NCI-H2081 (cell line): ENCODE measurements at places on chromosomes 16 and 17.

DNA sequence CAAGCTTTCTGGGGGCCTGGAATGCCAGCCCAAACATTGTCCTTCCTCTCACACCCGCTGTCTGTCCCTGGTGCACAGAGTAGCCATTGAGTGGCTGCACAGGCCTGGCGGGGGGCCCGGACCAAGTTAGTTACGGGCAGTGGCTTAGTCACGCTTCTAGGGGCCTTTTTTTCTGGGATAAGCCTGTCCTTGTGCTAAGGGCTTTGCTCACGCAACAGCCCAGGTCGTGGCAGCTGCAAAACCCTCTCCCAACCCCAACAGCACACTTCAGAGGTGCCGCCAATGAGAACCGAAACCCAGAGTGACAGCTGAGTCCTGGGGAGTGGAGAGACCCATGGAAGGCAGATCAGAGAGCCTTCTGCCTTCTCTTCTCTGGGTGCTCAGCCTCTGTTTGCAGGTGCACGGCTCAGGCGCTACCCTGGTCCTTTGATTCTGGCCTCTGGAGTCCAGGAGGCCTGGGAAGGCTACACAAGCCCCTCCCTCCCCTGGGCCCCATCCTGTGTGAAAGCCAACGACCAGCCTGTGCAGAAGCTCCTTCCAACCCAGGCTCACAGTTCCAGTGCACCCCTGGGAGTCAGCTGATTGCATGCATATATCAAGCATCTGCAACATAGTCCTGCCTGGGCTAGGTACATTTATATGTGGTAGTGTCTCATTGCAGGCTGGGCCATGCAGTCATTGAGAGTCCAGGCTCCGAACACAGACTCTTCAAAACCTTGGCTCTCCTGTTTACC, 9.1 kb downstream of the WSCD1 start:
- no peak for DNase-seq

DNA sequence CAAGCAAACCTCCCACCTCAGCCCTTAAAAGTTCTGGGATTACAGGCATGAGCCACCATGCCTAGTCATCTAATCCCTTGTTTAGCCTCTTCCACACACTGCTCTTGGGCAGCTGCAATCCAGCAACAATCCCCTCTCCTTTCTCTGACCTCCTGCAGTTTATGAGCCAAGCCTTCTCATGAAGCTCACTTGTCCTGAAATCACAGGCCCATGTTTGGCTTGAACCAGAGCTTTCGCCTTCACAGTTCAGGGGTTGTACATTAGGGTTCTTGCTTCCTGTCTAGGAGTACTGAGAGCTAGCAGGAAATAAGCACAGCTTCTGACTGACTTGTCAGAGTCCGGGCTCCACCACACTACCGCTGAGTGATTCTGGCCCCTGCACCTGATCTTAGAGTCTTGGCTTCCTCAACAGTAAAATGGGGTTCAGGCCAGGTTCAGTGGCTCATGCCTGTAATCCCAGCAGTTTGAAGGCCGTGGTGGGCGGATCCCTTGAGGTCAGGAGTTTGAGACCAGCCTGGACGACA, 16.3 kb downstream of the ERAL1 start:
- DNase-seq = no peak

DNA sequence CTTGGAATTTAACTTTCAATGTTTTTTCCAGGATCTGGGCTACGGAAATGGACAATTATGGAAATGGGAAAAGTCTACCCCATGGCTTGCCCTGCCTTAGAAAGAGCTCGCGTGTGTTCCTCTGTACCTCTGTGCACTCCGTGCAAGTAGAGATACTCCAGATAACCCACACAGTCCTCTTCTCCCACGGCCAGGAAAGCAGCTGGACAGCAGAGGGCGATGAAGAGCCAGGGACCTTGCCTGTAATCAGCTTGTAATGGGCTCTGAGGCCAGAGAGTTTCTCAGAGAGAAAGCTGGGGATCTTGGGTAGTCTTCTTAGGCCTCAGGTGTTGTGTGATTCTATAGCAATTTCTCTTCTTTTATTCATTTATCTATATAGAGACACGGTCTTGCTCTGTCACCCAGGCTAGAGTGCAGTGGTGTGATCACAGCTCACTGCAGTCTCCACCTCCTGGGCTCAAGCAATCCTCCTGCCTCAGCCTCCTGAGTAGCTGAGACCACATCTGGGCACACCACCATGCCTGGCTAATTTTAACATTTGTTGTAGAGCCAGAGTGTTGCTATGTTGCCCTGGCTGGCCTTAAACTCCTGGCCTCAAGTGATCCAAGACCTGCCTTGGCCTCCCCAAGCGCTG, 2.4 kb upstream of the SOCS7 start:
- peak; percentile 86 for DNase-seq

- DNase-seq = no peak
Measured at GRCh38 chr16:86048882-86049585, 150.1 kb downstream of the IRF8 start.

GRCh38 chr16:88464447-88465318, 11.6 kb downstream of the ZFPM1 start:
- no peak for DNase-seq

- no peak for DNase-seq
Measured at GRCh38 chr17:48295362-48296288, 134.4 kb downstream of the SKAP1 start.

GRCh38 chr17:33873201-33873617, 381.9 kb upstream of the CCL2 start:
- no peak for DNase-seq

DNA sequence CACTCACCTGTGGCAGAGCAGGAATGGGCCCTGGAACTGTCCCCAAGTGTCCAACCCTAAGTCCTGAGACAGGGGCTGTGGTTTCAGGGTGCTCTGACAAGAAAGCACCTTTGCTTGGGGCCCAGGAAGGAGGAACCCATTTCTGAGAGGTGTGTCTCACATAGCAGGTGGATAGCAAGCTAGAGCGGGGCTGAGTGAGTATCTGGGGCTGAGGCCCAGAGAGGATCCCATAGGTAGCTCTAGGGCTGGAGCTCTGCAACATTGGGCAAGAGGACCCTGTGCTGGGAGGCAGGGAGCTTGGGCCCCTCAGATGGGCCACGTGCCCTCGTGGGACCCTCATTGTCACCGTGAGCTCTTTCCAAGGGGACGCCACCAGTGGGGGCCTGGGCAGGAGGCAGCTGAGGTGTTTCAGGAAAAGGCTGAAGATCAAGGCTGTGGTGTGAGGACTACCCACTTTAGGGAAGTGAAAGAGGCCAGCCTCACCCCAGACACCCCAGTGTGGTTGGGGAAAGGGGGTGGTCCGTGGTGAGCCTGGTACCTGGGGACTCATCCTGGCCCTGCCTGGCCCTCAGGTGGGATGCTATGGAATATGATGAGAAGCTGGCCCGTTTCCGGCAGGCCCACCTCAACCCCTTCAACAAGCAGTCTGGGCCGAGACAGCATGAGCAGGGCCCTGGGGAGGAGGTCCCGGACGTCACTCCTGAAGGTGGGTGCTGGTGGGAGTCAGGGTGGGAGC, 5.3 kb downstream of the DEF8 start:
- DNase-seq = no peak

DNA sequence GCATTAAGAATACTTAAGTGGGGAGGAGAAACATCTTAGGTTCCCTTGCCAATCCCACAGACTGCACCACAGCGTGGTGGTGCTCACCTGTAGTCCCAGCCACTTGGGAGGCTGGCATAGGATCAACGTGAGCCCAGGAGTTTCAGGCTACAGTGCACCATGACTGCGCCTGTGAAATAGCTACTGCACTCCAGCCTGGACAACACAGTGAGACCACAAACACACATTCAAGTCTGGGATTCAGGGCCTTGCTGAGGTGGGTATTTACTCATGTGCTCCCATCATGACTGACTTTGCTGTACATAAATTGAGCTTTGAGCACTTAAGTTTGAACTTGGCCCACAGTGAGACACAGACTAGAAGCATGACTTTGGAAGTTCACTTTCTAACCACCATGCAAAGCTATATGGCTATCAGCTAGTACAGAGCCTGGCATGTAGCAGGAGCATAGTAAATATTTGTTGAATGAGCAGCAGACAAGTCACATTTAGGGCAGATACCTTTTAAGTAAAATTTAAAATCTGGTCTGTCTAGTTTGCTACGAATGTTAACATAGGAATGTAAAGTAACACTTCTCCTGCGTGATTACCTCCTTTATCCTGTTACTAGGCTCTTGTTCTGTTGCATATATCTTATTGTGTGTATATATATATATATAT, 33.5 kb downstream of the CEP95 start:
- no peak for DNase-seq

- no peak for DNase-seq
Measured at GRCh38 chr17:67082107-67082506, 37.8 kb downstream of the CACNG1 start.

- DNase-seq = no peak
Measured at GRCh38 chr17:62708587-62708986, 81.1 kb downstream of the MRC2 start.

DNA sequence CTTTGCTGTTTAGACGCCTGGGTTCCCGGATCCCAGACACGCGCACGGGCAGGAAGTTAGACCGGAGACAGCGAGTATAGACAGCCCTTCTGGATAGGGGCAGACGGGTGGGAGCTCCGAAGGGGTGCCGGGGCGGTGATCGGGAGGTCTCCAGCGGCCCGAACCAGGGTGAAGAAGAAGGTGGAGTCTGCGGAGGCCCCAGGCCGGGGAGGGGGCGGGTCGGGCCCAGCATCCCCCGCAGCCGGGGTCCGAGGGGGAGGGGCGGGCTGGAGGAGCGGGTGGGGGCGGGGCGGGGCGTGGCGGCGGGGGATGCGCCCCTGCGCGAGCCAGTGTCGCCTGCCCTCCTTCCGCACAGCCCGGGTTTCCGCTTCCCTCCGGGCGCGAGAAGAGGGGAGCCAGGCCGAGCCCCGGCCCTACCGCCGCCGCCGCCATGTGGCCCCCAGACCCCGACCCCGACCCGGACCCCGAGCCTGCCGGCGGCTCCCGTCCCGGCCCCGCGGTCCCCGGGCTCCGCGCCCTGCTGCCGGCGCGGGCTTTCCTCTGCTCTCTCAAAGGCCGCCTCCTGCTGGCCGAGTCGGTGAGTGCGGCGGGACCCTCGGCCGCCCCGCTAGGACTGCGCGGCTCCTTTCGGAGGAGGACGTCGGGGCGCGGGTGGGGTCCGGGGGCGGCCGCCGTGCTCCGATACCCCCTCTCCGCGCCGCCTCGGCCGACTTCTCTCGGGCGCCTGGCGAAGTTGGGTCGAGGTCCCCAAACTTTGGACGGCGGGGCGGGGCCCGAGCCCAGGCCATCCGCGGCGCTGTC, at the start of gene CMTM3:
Gene CMTM3 (plus strand): TSS at position 329 of the 801 bp plus-strand sequence. CDS start 102 bp downstream, at position 431.
- peak; percentile 10 for DNase-seq

- DNase-seq = no peak
Measured at GRCh38 chr16:83973581-83974385, 5.7 kb downstream of the NECAB2 start.

- DNase-seq = peak; percentile 65
Measured at GRCh38 chr17:79087428-79088143, 13.0 kb downstream of the ENGASE start.

DNA sequence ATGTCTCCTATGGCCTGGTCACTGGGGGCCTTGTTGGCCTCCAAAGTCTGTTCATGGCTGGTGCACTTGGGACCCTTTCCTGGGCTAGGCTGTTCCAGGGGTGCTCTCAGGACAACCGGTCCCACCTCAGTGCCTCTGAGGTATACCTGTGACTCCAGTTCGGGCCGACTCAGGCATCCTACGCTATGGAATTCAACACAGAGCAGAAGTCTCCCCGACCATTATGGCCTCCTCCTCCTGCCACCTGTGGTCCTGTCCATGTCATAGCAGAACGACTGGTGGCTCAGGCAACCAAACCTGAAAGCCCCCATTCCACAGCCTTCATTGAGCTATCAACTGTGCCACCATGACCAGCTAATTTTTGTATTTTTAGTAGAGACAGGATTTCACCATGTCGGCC, 8.5 kb upstream of the PSMD7 start:
- no peak for DNase-seq

DNA sequence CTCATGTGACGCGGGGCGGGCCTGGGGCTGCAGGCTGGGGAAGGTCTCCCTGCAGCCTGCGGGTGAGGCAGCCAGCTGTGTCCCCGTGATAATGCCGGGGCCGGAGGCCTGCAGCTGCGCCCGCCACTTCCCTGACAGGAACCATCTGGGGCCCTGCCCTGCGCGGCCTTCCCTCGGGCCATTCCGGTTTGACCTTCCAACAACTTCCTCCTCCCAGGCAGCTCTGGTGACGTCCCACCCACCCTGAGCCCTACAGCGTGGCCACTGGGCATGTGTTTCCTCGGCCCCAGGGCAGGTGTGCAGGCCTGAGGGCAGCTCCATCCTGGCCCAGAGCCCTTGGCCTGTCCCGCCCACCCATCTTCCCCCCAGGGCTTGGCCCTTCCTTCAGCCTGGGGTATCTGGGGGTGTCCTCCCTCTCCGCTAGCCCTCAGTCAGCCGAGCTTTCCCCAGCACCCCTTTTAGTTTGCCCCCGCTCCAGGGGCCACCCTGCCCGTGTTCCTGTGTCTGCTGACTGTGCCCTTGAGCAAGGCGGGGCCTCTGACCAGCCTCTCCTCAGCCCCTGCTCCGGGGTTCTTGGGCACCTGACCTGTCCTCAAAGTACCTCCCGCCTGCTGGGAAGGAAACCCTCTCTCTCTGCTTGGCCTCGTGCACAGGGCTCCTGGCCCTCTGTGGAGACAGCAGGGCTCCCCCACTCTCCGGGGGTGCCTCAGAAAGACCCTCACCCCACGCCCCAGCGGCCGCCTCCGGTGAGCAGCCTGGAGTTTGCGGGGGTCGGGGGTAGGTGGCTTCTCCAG, at the start of gene CBFA2T3:
Gene CBFA2T3 (minus strand): TSS at position 190 of the 794 bp plus-strand sequence. CDS start 400 bp downstream, outside the sequence.
- no peak for DNase-seq

GRCh38 chr16:86193528-86194193, 294.7 kb downstream of the IRF8 start:
- no peak for DNase-seq

DNA sequence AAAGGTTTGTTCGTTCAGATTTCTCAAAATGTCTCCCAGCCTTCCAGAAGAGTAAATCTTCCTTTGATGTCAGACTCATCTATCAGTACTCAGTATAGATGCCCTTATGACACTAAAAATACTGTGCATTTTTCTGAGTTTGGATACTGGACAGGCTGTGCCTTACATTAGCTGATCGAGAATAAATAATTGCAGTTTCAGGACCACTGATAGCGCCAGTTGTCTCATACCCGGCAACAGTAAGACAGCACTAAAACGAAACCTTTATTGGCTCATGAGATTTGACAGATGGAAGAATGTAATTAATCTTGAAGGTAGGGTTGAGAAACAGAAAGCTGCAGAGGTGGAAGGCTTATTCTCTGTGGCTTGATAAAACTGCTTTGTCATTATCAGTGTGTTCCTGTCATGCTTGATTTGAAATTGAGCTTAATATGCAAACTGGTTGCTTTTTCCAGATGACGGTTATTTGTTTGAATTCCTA, 1.2 kb downstream of the ATP6V0A1 start:
- DNase-seq = no peak

GRCh38 chr16:23847948-23848347, 12.2 kb downstream of the PRKCB start:
- no peak for DNase-seq

DNA sequence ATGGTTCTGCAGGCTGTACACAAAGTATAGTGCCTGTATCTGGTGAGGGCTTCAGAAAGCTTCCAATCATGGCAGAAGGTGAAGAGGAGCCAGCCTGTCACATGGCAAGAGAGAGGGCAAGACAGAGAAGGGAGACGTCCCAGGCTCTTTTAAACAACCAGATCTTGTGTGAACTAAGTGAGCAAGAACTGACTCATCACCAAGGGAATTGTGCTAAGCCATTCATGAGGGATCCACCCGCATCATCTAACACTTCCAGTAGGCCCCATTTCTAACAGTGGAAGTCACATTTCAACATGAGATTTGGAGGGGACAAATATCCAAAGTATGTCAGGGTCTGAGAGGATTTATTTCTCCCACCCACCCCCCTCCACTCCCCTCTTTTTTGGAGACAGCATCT, 56.2 kb upstream of the ELAC2 start:
- no peak for DNase-seq
